ENCODE measurements at places on chromosomes 5 and 9. TPM values are rescaled to one million over a fixed set of nuclear protein-coding genes. Genes with fewer than 3 reads are reported as not detected.

Gene PCDHGB5
- total RNA-seq: 11.8 TPM

Gene GCNT1
- 3.6 TPM for total RNA-seq

Gene CLINT1
- total RNA-seq: 90.5 TPM

Gene SOWAHA
- total RNA-seq: not detected

Gene DRD1
- not detected for total RNA-seq

Gene MVB12B
- total RNA-seq: 18.1 TPM

Gene OGN
- total RNA-seq: not detected

Gene NUTM2G
- not detected for total RNA-seq
